ENCODE measurements at places on chromosomes 5 and 9.

- DNase-seq = no peak
Observed at GRCh38 chr5:96645091-96645490, 17.1 kb upstream of the CAST start.

GRCh38 chr9:94824411-94824810 is 97.9 kb downstream of the AOPEP start:
- DNase-seq = no peak

- no peak for DNase-seq
Observed at GRCh38 chr9:109576762-109577161, 78.7 kb upstream of the PTPN3 start.

- no peak for DNase-seq
Observed at GRCh38 chr5:177496727-177497291, 595 bp downstream of the PDLIM7 start.

DNA sequence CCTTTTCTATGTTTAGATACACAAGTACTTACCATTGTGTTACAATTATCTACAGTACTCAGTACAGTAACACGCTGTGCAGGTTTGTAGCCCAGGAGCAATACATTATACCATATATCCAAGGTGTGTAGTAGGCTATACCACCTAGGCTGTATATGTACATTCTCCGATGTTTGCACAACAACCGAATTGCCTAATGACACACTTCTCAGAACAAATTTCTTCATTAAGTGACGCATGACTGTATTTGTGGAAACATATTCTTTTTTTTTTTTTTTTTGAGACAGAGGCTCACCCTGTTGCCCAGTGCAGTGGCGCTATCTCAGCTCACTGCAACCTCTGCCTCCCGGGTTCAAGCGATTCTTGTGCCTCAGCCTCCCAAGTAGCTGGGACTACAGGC is 4.0 kb upstream of the RAD23B start:
- DNase-seq = no peak

- DNase-seq = no peak
Observed at GRCh38 chr5:172740428-172741205, 30.4 kb downstream of the DUSP1 start.

GRCh38 chr9:93093877-93094657 is 1.9 kb upstream of the CARD19 start:
- no peak for DNase-seq

DNA sequence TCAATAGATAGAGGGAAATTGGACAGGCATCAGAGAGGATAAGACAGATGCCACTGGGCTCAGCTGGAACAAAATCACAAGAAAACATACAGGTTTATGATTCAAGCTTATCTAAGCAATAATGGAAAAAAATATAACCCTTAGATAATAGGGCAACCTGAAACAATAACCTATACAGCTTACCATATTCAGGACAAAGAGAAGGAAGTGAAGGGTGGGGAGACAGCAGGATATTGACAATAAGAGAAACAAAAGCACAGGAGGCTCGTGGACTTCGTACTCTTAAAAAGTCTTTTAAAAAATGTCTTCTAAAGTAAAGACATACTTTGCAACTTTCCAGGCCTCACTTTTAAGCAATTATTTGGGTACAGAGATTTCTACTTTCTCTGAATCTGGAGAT is 225.3 kb downstream of the NTRK2 start:
- no peak for DNase-seq

DNA sequence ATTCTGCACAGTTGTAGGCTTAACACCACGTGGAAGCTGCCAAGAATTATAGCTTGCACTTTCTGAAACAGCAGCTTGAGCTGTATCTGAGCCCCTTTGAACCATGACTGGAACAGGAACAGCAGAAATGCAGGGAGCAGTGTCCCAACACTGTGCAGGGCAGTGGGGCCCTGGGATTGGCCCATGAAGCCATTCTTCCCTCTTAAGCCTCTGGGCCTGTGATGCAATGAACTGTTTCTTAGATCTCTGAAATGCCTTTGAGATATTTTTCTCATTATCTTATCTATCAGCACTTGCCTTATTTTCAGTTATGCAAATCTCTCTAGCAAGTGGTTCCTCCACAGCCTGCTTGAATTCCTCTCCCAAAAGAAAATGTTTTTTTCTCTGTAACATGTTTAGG is 87.0 kb upstream of the MTAP start:
- no peak for DNase-seq

DNA sequence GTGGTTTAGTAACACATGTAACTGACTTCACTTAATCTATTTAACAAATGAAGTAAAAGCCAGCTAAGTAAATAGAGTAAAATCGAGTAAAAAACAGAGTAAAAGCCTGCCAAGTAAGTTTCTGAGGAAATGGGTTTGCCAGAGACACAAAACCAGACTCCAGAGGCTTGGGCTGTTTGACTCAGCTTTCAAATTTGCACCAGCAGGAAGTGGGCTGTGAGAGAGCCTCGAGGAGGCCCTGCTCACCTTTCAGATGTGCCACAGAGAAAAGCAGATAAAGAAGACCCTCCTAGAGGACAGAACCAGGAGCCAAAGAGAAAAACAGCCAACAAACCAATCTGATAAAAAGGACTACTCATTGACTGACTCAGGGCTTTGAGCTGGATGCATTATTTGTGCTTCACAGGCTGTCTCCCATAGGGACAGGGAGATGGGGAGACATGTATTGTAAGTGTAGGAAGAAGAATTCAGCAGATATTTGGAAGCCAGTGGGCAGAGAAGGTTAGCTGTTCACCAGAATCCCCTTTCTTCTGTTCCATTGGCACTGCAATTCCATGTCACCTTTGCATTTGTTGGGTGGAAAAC is 14.4 kb upstream of the AMACR start:
- no peak for DNase-seq

DNA sequence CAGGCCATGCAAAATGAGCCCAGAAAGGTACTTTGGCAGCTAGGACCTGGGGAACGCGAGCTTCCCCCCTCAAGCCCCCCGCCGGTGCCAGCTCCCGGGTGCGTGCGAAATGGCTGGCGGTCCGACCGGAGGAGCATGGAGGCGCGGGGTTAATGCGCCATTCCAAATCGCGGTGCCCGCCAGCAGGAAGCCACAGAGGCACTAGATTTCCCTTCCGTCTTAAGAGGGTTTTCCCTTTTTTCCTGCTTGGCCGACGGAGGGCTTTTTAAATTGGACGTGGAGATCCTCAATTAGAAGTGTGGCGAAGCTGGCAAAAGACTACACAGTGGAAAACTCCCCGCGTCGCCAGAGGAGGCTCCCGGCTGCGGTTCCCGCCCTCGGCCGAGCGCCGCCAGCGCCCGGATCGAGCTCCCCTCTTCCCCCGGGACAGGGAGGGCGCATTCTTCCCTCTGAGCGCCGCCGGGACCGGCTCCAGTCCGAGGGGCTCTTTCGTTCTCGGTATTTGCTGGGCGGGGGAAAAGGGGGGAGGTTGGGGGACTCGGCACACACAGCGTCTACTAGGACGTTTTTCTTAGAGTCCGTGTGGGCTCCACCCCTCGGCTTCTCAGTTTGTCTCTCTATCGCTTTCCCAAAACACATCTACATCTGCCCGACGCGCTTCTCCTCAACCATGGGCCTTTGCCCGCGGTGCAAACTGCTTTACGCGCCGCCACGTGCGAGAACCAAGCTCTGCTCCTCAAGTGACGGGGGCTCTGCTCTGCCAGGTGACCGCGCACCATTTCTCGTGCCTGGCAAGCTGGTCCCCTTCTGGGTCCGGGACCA is 3.0 kb downstream of the GDNF start:
- no peak for DNase-seq

DNA sequence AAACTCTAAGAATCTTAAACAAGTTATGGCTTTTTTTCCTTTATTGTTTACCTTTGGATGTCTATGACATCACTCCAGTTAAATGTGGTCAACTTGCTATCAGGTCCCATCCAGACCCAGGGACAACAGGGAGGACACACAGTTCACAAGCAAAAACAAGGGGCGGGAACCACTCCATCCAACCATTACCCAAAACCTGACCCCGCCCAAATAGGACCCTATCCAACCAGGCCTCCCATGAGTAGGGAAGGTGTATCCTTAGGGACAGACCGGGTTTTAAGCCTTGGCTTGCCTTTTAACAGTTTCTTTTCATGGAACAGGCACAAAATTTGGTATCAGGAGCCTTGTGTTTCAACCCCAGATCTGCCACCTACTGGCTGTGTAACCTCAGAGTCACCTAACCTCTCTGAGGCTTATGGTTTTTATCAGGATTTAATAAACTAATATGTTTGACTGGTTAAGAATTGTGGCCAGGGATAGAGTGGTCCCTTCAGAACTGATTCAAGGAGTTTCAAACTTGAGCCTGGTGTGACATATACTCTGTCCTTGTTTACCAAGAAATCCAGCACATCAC is 127.7 kb upstream of the RAD23B start:
- DNase-seq = no peak

DNA sequence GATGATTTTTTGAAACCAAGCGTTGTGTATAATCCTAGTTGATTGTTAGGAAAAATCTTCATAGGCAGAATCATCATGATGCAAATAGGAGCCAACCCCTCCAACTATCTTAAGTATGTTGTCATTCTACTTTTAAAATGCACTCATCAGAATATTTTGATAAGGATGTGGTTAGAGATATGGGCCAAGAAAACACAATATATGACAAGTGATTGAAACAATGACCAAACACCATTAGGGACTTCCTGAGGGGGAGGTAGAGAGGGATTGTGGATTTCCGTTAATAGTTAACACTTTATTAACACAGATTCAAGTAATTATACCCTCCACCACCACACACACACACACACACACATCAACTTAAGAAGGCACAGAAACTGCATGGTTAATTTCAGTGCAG is 143.3 kb downstream of the ARSB start:
- DNase-seq = no peak

GRCh38 chr9:105151686-105151995 is 92.8 kb upstream of the SLC44A1 start:
- no peak for DNase-seq

- no peak for DNase-seq
Observed at GRCh38 chr5:126263591-126264184, 159.5 kb upstream of the GRAMD2B start.

GRCh38 chr9:105188746-105189145 is 55.7 kb upstream of the SLC44A1 start:
- DNase-seq = no peak

- no peak for DNase-seq
Observed at GRCh38 chr5:171263181-171263580, 45.9 kb upstream of the TLX3 start.

- no peak for DNase-seq
Observed at GRCh38 chr9:99895510-99895909, 10.9 kb upstream of the STX17 start.

- no peak for DNase-seq
Observed at GRCh38 chr9:73137286-73137899, 14.3 kb upstream of the ANXA1 start.

DNA sequence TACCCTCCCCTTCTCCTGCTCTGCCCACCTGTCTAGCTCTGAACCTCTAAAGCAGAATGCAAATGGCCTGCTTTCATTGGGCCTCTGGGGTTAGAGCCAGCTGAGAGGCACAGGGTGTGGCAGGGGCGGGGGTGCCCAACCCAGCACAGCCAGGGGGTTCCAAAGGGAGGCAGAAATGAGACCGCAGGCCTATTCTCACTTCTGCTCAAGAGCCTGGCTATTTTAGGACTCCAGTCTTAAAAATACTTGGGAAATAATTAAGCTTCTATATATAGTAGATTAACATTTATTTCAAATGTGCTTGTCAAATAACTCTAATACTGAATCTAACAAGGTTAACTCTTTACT is 5.7 kb downstream of the QSOX2 start:
- DNase-seq = no peak

DNA sequence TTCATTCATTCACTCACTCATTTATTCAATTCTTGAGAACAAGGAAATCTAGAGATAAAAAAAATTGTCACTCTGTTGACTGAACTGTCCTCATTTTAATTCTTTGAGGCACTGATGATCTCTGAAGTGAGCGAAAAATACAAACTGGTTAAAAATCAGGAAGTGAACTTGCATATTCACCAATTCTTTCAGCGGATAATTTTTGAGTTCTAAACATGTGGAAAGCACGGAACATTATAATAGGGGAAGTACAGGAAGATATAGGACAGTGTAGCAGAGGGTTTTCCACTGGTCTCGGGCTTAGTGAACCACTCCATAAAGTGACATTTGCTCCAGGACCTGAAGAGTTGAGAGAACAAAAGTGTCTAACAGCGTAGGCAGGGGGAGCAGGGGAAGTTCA is 169.5 kb downstream of the TLR4 start:
- DNase-seq = no peak

GRCh38 chr9:119677811-119678505 is 308.7 kb upstream of the BRINP1 start:
- no peak for DNase-seq

- no peak for DNase-seq
Observed at GRCh38 chr5:1014346-1014745, 5.7 kb downstream of the NKD2 start.

- no peak for DNase-seq
Observed at GRCh38 chr5:40575921-40576320, 103.8 kb upstream of the PTGER4 start.

DNA sequence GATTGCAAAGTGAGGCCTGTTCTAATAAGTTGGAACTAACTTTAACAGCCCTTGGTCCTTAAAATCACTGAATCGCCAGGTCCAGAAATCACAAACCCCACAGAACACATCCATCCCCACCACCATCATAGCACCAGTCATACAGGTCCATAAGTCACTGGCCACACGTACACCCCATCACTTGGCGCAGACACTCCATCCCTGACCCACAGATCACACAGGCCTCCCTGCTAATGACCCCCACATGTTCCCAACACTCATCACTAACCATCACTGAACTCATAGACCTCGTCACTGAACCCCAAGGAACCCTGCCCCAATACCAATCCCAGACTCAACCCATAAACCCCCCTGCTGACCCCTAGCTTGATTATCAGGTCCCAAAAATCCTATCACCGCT is 41.2 kb upstream of the ZNF300 start:
- DNase-seq = no peak

DNA sequence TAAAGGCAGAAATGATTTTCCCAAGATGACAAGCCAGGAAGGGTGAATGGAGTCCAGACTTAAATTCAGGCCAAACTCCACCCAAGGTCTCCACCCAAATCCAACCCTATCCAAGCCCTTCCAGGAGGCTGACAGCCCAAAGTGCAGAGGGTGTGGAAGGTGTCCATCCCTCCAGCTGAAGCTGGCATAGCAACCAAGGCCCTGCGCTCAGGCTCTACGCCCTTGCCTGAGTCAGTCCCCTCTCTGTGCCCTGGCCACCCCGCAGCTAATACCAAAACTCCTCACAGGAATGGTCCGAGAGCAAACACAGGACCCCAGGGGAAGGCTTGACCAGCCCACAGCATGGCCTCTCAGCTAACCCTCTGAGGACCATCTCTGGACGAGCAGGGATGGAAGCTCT is 2.1 kb downstream of the SEPTIN8 start:
- DNase-seq = no peak

DNA sequence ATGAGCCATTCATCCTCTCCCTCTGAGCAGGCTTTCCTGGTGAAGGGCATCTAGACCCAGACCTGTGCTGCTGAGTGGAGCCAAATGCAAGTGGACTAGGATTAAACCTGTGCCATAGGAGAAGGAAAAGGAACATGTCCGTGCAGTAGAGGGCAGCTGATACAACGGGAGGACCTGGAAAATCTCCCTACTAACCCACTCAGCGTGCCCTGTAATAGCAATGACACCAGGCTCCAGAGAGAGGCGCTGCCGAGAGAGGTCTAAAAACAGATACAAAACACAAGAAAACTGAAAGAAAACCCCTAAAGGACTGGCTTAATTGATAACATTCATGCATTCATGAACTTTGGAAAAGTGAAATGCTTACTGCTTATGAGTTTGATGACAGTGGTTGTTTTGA is 60.8 kb downstream of the PFDN1 start:
- DNase-seq = no peak

GRCh38 chr9:80369641-80370040 is 797.9 kb downstream of the TLE4 start:
- no peak for DNase-seq

All from stimulated activated CD8-positive, alpha-beta memory T cell treated with anti-CD3 and anti-CD28 coated beads, Interleukin-15, amount 100 ng/mL, for 4 hours (primary cell).